Spleen (tissue), 13 donors: ENCODE measurements at places on chromosomes 5 and 9. TPM values are rescaled to one million over a fixed set of nuclear protein-coding genes. Genes with fewer than 3 reads are reported as not detected.

DNA sequence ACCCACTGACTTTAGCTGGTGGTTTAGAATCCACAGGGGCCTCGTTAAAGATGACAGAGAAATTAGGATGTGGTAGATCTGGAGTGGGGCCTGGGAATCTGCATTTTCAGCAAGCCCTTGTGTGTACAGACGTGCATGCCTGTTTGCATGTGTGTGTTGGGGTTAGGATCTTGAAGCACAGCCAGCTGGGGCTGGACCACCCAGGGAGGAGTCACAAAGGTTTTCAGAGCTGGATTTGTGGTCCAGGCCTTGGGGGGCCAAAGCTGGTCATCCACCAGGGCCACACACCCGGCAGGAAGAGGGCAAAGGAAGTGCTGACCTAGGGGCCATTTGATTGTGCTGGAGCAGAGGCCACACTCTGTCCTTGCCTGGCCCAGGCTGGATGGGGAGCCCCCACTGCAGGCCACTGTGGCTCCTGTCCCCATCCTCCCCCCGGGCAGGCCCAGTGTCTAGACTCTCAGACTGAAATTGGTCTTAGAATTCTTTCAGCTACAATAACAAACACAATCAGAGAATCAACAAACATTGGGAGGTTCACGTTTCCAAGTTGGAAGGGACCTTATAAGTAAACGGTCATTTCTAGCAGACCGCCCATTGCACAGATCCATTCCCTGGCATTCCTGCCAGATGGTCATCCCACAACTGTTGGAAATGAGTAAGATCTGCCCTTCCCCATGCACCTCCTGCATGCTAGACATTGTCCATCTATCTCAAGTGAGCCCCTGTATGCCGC lies 10.3 kb downstream of the CDX1 start:
- DNase-seq: no peak

- DNase-seq: no peak
Observed at GRCh38 chr5:56356121-56356835, 123.1 kb upstream of the ANKRD55 start.

GRCh38 chr9:112033237-112034215 lies 136.9 kb downstream of the UGCG start:
- DNase-seq: no peak

GRCh38 chr5:10145923-10146401 lies 103.7 kb downstream of the ATPSCKMT start:
- DNase-seq: no peak

GRCh38 chr5:88045165-88045564 lies 223.5 kb downstream of the TMEM161B start:
- no peak for DNase-seq

GRCh38 chr5:67350185-67350584 lies 153.6 kb upstream of the CD180 start:
- no peak for DNase-seq

DNA sequence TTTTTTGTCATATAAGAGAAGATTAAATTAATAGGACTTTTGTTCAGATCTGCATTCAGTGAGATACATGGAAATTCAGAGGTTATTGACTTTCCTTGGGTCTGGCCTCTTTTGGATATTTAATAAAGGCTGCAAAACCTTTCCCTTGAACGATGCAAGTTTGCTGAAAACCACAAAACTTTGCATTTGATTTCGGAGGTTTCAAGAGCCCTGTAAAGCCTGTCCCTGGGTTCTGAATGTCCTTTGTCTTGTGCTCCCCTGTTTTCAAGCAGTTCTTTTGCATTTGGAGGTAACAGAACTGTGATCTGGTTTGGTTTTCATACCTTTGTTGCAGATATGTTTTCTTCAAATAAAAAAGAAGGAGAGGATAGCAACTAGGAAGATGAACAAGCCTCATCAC lies 188.1 kb upstream of the DMRT1 start:
- DNase-seq: no peak

DNA sequence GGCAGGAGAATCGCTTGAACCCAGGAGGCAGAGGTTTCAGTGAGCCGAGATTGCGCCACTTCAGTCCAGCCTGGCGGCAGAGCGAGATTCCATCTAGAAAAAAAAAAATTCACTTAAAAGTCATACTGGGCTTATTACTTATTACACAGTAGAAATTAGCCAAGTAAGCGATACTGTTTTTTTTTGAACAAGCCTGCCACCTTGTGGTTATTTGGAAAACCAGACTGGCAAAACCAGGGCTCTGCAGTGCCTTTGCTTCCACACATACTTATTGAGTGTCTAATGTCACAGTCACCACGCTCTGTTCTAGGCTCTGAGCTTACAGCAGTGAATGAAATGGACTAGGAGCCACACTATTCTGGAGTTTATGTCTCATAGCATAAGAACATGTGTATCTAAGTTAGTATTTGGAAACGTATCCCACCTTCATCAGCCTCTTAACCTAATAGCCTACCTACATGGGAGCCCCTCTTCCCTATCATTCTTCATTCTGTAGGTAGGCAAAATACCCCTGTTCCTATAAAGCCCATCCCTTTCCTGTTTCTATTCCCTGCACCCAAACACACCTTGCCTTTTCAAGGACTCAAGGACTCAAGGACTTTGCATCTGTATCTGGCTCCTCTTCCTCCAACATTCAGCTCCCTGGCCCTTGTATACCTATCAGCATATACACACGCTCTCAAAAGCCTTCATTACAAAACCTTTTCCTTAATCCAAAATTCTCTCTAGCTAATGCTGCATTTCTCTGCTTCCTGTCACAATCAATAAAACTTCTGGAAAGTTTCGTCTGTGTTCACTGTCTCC lies 13.9 kb upstream of the BASP1 start:
- DNase-seq: no peak

DNA sequence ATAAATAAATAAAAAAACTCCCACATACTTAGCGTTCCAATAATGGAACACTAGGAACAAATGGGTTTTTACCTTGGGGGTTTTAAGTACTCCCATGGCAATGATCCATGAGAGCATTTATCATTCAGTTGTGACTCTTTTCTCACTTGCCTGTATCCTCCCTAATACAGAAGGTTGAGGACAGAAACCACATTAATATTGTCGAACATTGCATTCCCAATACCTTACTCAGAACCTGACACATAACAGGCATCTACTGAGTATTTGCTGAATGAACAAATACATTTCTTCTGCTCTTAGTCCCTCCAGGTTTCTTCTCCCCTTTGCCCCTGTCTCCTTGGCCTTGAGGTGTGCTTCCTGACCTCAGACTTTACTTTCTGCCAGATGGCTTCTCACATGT lies 175.9 kb downstream of the CEMIP2 start:
- no peak for DNase-seq

- no peak for DNase-seq
Observed at GRCh38 chr5:113266913-113267227, 167.9 kb downstream of the TSSK1B start.

GRCh38 chr9:89462817-89463683 lies 34.9 kb downstream of the SEMA4D start:
- DNase-seq: no peak

DNA sequence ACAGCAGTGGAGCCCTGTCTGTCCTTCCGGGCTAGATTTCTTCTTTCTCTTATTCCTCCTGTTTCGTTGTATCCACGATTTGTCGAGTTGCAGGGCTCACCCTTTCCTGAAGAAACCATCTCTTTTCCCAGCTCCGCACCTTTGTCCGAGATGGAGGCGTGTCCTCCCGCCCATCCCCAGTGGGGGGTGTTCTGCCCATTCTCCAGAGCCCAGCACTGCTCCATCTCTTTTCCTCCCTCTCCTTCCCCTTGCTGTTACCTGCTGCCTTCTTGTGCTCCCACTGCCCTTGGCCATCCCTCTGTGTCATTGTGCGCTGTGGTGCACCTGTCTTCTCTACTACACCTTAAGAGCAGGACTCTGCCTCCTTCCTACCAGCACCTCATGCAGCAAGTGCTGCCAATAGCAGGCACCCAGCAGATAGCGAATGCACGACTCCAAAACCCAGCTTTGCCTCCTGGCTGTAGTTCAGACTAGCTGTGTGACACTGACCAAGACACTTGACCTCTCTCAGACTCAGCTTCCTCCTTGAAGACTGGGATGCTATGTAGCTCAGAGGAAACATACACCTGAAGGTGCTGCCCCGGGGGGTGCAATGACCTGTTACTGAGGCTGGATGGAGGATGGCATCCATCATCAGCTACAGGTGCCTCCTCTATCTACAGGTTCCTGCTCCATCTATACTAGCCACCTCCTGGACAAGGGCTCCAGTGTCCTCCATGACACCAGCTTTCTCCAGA lies 8.9 kb downstream of the OR13J1 start:
- no peak for DNase-seq

GRCh38 chr9:107620801-107621200 lies 131.2 kb upstream of the KLF4 start:
- no peak for DNase-seq

- DNase-seq: no peak
Observed at GRCh38 chr5:180658774-180659564, 9.6 kb upstream of the FLT4 start.

GRCh38 chr5:151598549-151598948 lies 7.4 kb upstream of the FAT2 start:
- no peak for DNase-seq

DNA sequence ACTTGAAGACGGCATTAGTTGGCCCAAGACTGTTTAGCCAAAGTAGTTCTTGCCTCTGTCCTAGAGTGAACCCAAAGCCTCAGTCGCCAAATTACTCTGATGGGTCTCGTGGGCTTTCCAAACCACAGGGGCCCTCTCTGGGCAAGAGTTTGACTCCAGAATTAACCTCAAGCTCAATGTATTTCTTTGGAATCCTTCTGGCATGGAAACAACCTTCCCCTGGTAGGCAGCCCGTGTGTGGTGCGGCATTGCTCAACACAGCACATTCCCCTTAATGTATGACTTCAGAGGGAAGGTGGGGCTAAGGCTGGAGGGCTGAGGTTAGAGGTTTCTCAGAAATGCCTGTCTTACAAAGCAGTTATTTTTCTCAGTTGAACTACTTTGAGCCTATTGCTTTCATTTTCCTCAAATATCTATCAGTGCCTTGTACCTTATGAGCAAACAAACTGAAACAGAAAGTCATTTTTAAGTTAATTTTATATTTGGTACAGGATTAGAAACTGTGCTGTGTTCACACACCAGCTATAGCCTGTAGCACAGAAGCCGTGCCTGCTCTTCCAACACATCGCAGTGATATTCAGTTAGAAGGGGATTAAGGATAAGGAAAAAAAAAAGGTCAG lies 123.9 kb upstream of the HAPLN1 start:
- no peak for DNase-seq

- no peak for DNase-seq
Observed at GRCh38 chr9:19281801-19282200, 51.3 kb downstream of the DENND4C start.

DNA sequence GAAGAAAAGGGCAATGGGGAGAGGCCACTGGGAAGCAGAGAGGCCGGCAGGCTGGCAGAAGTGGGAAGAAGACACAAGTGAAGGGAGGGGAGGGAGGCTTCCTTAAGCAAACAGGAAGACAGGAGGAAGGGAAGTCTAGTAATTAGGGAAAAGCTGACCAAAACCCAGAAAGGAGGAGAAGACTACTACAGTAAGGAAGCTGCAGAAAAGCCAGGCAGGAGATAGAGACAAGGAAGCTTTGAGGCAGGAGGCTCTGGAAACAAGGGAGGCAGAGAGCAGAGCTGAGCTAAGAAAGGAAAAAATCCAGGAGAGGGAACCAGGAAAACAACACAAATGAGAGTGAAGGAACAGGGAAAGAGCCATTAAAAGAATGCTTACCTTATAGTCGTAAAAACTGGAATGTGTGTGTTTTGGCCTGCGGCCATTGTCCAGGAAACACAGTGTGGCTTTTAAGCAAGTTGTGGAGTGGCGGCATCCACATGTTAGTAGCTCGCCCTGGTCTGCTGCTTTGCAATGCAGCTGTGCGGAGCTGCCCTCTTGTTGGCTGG lies 317.1 kb upstream of the CLINT1 start:
- no peak for DNase-seq

- no peak for DNase-seq
Observed at GRCh38 chr5:83523929-83524328, 52.4 kb downstream of the VCAN start.

DNA sequence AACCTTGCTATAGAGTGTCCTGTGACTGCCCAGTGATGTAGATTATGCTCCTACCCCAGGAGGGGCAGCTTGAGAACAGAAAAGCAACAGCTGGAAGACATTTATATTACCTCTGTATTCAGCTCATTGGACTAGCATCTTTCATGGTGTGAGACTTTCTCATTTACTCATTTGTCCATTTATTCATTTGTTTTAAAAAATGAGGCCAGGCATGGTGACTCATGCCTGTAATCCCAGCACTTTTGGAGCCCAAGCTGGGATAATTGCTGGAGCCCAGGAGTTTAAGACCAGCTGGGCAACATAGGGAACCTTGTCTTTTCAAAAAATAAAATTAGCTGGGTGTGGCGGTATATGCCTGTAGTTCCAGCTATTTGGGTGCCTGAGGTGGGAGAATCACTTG lies 130.0 kb upstream of the LHFPL2 start:
- DNase-seq: no peak

DNA sequence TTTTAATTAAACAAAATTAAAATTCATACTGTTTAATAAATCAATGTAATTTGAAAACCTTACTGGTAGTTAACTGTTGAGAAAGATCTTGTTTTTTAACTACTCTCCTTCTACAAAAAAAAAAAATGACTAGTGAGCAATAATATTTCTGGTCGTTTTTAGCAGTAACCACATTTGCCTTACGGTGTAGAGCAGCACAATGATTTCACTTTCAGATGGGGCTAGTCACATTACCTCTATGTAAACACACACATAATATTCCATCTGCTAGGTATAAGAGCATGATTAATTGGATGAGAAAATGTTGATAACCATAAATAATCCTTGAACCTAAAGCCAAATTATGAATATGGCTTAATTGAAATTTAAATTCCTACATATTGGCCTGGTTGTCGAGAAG lies 198.1 kb downstream of the CHSY3 start:
- DNase-seq: no peak

GRCh38 chr5:35876454-35876853 lies 19.8 kb downstream of the IL7R start:
- no peak for DNase-seq

- DNase-seq: no peak
Observed at GRCh38 chr5:150694612-150695011, 6.2 kb downstream of the RBM22 start.

TMEM174 gene
- polyA plus RNA-seq: not detected

ARHGEF28 gene
- 1.5 TPM for polyA plus RNA-seq

SECISBP2 gene
- polyA plus RNA-seq: 40.2 TPM

SHB gene
- 1.7 TPM for polyA plus RNA-seq

TJP2 gene
- 5.6 TPM for polyA plus RNA-seq

TMEM215 gene
- polyA plus RNA-seq: not detected
